ENCODE measurements at places on chromosomes 3 and 15.

DNA sequence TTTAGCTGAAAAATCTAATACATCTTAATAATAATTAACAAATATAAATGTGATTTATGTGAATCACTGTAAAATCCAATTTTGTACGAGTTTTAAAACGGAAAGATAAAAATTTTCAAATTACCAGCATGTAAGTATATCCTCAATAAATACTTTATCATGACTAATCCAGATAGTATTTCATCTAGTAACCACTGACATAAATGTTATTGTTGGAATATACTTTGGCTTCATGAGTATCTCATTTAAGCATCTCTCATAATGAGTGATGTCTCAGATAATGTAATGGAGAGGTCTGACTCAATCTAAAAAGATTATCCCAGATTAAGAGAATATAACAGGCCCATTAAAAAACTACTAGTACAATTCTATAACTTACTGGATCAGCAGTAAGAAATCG is 216.3 kb downstream of the STAG1 start:
- DNase-seq = no peak

DNA sequence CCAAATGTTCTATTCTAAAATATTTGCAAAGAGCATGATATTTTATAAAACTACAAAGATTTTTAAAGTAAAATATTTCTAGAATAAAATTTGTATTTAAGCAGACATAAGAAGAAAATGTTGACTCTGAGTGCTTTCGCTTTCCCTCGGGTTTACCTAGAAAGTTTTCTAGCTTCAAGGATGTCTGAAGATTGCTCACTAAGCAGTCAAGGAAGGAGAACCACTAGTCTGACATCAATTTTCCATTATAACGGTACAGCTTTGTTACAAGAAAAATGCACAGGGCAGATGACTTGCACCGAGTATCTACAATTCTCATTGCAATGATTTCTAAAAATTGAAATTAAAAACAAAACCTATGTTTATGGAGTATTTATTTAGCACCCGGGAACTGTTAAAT is 14.2 kb downstream of the GPR15 start:
- no peak for DNase-seq

- DNase-seq = no peak
These were observed 93.8 kb upstream of the PDZRN3 start for GRCh38 chr3:73718326-73719110.

DNA sequence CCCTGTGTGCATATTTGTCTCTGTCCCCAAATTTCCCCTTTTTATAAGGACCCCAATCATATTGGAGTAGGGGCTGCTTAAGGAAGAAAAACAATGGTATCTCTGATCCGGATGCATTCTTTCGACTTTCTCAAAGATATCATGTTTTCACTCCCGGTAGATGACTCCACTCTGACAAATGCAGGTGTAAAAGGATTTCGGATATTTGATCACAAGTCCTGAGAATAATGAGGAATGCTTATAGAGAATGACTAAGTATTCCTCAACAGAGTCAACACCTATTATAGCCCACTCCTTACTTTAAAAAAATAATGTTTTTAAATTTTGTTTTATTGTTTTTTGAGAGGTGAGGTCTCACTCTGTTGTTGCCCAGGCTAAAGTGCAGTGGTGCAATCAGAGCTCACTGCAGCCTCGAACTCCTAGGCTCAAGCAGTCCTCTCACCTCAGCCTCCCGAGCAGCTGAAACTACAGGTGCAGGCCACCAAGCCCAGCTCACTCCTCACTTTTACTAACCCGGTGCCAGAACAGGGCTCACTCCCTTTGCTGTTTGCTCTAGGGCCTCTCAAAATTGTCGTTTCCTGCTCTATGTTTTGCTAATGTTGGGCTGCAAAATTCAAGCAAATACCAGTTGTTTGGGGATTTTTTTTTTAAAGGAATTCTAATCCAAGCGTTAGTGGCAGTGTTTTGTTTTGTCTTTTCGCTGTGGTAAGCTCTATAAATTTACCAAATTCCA is 24.6 kb downstream of the COL8A1 start:
- no peak for DNase-seq

DNA sequence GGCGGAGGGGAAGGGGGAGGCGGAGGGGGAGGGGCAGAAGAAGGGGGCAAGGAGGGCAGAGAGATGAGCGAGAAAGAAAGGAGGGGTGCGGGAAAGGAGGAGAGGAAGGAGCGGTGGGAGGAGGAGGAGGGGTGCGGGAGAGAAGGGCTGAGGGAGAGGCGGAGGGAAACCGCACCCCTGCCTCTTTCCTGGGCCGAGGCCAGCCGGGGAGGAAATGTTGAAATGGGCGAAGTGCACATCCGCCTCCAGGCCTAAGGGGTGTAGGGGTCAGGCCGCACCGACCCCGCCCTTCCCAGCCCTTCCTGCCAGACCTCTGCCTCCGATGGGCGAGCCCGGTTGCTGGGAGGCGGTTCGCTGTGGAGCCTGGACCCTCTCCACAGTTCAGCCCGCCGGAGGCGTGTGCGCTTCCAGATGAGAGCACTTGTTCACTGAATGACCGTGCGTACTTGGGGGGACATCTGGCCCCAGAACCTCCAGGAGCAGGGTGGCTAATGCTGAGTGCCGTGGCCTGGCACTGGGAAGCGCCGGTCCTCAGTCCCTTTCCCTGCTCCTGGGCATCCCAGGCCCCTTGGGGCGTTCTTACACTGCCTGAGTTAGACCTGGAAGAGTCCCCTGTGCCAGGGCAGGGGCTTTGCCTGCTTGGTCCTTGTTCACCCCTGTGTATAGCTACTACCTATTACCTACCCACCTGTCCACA is 110.3 kb upstream of the KLF13 start:
- DNase-seq = peak; percentile 86

DNA sequence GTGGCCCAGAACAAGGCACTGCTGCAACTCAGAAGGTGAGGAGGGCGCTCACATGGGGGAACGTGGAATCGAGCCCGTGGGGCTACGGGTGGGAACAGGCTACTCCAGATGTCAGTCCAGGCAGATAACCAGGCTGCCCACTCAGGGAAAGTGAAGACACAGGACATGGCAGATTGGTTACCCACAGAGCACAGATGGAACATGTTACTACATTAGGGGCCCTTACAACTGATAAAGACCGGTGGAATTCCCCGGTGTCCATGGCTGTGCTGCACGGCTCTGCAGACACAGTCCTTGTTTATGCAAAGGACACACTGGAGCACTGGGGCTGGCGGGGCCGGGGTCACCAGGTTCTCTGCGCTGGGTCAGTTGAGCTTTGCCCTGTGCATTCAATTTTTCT is 36.9 kb downstream of the PCSK6 start:
- DNase-seq = no peak

DNA sequence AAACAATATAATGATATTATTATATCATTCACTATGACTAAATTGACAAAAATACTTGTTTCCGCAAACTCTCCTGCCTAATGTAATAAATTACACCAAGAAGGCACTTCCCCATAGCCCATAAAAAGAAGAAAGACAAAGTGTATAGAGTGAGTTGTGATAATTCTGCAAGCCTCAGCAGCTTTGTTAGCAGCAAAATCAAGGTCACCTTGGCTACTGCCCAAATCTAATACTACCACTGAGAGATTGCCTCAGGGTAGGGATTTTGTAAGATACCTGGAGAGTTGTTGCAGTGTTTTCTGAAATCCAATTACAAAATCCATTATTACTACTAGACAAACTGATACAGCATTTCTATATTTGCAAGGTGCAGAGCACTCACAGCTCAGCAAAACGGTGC is 503.5 kb downstream of the FGF12 start:
- peak; percentile 67 for DNase-seq

DNA sequence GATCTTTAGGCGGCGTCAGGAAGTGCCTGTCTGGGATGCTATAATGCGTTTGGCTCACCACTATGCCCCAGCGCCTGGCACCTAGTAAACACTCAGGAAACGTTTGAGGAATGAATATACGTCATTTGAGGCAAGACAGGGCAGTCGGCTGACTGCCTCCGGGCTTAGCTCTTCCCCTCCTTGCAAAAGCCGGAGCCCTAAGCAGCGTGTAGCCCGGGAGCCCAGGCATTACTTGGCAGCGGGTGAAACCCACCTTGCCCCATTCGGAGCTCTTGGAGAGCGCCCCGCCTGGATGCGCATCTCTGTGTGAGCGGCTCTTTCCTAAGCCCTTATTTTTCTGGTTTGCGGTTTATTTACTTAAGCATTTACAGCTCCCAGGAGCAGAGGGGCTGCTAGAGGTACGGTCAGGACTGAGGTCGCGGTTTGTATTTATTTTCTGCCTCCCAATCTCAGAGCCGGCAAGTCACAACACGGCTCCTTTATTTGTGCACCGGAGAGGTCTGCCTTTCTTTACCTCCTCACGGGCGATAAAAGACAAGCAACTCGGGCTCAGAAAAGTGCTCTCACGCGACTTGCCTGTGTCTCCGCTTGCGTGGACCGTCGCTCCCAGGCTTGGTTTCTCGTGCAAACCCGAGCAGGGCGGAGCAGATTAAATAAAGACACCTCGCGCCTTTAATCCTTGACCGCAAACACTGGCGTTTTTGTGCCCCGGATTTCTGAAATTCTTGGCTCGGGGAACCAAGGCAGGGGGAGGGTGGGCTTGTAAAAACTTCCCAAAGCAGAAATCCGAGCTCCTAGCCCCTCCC is 737 bp upstream of the ITPR1 start:
- DNase-seq = peak; percentile 20

GRCh38 chr3:99199021-99199420 is 297.5 kb upstream of the DCBLD2 start:
- DNase-seq = no peak

DNA sequence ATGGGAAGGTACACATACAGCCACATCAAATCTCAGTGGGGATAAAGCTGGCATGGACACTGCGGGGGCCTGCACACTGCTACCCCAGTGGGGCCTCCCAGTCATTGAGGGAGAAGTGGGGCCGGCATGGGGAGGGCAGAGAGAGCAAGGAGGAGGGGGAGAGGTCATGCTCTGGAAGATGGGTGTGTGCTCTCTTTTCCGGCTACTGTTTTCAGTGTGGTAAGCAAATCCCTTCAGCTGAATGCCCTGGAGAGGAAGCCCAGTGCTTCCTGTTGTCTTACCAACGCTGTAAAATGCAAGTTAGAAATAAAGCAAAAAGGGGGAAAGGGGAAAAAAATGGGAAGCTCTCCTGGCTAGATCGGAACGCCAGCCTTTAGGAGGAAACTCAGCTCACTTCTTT is 30.8 kb downstream of the NRROS start:
- no peak for DNase-seq

DNA sequence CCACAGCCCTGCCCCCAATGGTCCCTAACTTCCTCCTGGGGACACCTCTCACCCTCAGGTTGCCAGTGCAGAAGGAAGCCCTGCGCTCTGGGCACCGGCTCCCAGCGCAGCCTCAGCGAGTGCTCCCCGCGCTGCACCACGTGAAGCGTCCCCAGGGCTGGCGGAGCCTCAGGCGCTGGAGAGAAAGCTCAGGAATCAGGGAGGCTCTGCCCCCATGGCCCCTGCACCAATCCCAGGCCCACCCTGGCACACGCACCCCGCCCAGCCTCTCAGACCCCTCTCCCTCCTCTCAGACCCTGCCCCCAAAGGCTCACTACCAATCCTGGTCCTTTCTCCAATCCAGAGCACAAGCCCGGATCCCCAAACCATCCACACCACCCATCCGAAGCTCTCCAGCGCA is 6.9 kb downstream of the COL7A1 start:
- no peak for DNase-seq

DNA sequence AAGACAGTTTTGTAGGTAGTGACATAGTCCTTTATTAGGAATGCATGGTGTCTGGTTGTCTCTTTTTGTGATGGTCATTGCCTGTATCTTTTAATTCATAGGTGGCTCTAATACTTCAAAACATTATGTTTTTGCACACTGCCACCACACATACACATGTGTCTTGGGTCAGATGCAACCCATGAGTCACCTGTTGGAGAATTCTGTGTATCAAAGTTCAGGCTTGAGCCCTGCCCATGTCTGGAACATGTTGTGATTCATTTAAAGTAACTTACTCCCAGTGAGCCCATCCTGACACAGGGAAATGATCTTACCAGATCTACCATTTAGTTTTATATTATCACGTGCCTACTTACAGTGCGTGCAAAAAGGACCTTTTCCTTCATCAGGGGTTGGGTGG is 142.7 kb downstream of the GHSR start:
- DNase-seq = no peak

DNA sequence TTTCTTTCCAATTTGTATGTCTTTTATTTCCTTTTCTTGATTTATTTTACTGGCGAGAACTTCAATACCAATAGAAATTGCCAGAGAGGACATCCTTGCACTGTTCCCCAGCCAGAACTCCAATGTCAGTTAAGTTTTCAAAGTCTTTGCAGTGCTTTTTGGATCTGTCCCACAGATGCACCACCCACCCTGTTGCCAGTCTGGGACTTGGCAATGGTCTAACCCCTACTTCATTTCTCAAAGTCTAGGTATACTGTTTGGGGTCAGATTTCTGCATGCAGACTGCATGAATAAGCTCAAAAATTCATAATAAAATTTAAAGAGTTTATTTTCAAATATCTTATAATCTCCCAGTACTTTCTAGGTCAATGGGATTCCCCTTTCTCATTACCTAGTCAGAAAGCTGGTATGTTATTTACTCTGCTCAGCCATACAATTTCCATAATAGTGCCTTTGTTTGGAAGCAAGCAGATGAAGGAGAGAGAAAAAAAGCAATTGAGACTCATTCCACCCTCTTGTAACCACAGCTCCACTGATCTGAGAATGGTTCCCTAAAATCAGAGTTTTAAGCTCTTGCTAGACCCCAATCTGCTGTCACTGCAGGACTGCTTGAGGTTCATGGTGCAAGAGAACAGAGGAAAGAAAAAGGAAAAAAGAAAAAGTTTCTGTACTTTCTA is 125.9 kb upstream of the PLXND1 start:
- peak; percentile 5 for DNase-seq

- DNase-seq = no peak
These were observed 1.0 kb upstream of the SLTM start for GRCh38 chr15:58934521-58934920.

- DNase-seq = no peak
These were observed 20.2 kb downstream of the AMOTL2 start for GRCh38 chr3:134353831-134354611.

DNA sequence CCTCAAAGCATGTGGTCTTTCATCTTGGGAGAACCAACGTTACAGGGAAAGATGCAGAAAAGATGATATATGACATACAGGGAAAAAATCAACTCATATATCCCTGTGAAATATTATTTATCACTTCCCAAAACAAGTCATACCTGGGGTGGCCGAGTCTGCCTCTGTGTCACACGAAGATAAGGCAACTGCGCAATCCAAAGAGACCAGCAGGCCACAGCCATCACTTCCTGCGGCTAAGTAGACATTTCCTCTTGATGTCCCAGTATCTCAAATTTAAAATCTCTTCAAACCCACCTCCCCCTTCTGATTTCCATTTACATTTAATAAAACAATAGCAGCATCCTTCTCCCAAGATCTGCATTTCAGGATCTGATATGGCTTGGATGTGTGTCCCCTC is 71.5 kb downstream of the IGF2BP2 start:
- no peak for DNase-seq

DNA sequence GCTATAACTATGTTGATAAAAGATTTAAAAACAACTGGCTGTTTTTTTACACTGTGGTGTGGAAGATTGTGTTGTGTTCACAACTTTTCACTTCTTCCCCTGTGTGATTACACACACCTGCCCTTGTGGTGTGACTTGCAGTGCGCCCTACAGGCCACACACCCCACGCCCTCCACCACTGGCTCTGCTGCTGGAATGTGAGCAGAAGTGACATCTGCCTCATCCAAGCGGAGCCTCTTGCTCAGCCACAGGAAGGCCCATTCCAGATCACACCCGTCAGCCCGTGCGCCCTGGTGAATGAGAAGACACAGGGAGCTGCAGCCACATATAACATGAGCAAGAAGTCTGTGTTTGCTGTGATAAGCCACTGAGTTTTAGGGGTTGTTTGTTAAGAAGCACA is 7.0 kb downstream of the CCR2 start:
- DNase-seq = no peak

- no peak for DNase-seq
These were observed 30.2 kb upstream of the HCLS1 start for GRCh38 chr3:121690777-121691405.
